RCC 7860 (cell line): ENCODE measurements at places on chromosomes 1 and 21.

GRCh38 chr1:156885314-156885713, 8.2 kb upstream of the PEAR1 start:
- DNase-seq = no peak

DNA sequence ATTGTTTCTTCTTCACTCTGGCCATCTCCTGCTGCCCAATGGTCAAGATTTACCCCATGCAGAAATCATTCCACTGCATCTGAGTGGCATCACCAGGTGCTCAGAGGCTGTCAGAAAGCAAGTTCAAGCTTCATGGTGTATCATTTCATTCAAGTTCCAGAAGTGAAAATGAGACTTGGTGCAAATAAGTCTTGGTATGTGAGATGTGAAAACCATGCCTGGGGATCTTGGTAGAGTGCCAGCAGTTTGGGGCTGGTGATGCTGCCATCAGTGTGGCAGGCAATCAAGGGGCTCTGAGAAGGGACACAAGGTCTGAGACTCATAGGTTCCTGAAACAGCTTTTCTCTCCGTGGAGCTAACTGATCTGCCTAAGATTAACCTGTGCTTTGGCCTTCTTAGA, 52.0 kb downstream of the CD2 start:
- no peak for DNase-seq

GRCh38 chr1:93670141-93670540, 11.5 kb downstream of the BCAR3 start:
- DNase-seq = peak; percentile 74

DNA sequence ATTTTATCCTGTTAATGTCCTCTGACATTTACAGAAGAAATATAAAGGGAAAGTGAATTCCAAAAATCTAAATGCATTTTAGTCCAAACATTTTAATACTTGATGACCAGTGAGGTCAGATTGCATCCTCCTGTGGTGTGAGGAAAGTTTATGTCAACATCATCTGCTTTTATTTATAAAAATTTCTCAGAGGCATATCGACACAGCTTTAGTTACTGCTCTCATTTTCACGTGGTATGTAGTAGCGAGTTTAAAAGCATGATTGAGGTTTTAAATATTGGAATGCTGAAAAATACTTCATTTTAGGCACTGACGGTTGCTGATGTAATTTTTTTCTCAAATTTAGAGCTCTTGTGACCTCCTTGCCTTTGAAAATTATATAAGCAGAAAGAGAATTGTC, 234.8 kb downstream of the HMCN1 start:
- no peak for DNase-seq

DNA sequence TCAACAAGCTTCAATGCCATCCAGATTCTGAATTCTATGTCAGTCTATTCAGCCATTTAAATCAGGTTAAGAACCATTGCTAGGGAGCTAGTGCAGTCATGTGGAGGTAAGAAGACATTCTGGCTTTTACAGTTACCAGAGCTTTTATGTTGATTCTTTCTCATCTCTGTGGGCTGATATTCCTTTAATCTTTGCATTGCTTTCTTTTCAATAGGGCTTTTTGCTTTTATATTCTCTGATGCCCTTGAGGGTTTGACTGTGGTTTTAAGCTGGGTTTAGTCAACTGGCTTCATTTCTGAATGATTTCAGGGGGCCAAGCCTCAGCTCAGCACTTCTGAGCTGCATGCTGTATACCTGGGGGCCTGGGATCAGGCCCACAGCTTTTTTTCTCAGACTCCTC, 51.0 kb upstream of the GORAB start:
- no peak for DNase-seq

- no peak for DNase-seq
These were observed 237.9 kb upstream of the PBX1 start for GRCh38 chr1:164320790-164321731.

DNA sequence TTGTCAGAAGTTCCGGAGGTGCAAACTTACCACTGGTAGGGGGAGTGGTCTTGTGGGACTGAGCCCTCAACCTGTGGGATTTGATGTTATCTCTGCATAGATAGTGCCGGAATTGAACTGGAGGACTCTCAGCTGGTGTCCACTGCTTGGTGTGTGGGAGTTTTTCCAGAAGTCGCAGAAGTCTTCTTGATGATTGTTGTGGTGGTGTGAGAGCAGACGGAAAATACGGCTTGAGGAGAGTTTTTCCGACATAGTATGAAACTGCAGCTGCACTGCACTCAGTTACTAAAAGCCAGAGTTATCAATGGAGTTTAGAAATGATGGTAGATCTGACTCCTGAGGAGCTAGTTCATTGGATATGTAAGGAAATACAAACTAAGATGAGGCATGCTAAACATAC, 14.9 kb downstream of the RGS5 start:
- DNase-seq = no peak

- no peak for DNase-seq
These were observed 38.4 kb downstream of the FYB2 start for GRCh38 chr1:56780826-56781225.

- DNase-seq = no peak
These were observed 262.0 kb upstream of the CXADR start for GRCh38 chr21:17250778-17251241.

- DNase-seq = no peak
These were observed 75.5 kb upstream of the DYNLT5 start for GRCh38 chr1:66676613-66677298.

- no peak for DNase-seq
These were observed 60.3 kb downstream of the LMX1A start for GRCh38 chr1:165296205-165296604.

GRCh38 chr1:15963363-15963967, 12.4 kb downstream of the ZBTB17 start:
- DNase-seq = no peak

- DNase-seq = peak; percentile 95
These were observed 98.1 kb downstream of the ADSS2 start for GRCh38 chr1:244353551-244354091.

DNA sequence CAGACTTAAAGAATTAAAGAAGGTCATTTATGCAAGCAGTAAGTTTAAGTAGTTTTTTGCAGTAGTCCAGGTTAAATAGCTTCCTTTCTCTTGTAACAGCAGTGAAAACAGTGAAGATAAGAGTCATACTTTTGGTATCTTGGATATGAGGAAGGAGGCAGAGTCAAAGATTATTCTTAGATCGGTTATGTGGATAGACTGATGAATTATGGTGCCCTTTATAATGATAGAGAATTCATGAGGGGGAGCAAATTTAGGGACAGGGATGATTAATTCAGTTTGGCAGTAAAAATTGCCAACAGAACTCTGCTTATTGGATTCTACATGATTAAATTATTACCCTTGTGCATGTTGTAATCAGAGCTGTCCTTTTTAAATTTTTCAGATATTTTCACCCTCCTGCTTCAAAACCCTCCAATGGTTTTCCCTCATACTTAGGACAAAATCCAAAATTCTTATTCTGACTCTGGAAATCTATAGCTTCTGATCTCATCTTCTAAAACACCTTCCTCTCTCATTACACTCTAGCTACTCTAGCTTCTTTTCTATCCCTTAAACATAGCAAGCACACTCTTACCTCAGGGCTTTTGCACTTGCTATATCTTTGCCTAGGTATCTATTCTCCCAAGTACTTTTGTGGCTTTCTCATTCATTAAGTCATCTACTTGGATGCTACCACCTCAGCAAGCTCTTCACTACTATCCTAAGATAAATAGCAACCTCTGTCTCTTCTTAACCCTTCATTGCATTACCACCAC, 79.8 kb downstream of the PKN2 start:
- peak; percentile 22 for DNase-seq

- no peak for DNase-seq
These were observed 55.3 kb upstream of the SAMD13 start for GRCh38 chr1:84246213-84246612.

- no peak for DNase-seq
These were observed 339 bp downstream of the PTGS2 start for GRCh38 chr1:186679924-186680244.

DNA sequence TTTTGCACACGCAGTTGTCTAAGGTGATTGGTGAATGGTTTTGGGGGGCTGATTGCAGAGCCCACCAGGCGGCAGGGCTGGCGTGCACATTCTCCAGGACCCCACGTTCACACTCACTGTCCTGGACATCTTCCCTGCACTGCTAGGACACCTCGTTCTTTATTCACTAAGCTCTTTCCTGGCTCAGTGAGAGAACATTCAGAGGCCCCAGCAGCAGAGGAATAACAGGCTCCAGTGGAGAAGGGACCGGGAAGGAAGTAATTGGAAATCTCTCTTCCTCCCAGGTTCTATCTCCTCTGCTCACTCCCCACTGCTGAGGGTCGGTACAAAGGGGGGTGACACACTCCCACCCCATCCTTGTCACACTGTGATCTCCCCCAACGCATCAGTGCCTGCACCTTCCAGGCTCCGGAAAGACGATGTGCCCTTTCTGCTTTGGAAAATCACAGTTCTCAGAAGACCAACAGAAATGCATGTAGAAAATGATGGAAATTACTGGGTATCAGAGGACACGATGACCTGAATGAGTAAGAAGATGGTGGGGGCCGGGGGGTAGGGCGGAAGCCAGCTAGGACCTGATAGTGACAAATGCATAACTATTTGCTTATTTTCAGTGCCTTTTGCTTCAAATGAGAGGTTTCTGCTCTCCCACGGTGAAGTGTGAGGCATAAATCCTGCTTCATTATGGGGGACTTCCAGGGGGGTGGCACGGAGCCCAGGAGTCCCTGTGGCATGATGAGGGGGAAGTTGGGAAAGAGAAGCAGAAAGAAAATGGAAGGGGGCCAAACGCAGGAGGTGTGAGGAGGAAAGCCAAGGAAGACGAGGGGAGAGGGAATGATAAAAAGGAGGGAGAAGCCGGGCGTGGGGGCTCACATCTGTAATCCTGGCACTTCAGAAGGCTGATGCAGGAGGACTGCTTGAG, 25.2 kb upstream of the KIF26B start:
- no peak for DNase-seq

DNA sequence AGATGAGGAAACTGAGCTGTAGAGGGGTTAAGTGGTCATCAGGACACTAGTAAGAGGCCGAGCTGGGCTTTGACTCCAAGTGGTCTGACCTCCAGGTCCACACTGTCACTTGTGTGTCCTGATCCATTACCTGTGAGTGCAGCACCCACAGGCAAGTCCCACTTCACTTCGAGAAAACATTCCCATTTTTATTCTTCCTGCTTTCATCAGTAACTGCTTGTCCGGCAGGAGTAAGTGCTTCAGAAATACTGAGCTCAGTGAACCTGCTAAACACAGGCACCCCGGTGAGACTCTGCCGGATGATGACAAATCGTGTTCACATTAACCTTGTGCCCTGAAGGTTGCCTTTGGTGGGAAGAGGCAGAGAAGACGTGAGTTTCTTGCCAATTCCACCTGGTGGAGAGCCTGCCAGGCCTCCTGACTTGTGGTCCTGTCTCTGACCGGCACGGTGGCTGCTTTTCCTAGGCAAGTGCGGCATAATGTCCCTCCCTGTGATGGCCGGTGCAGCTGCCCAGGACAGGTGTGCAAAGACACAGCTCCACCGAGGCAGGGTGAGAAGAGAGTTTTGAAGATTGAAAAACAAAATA, 29.4 kb downstream of the ZBTB18 start:
- peak; percentile 90 for DNase-seq

GRCh38 chr1:227265891-227266290, 52.4 kb downstream of the CDC42BPA start:
- DNase-seq = no peak

DNA sequence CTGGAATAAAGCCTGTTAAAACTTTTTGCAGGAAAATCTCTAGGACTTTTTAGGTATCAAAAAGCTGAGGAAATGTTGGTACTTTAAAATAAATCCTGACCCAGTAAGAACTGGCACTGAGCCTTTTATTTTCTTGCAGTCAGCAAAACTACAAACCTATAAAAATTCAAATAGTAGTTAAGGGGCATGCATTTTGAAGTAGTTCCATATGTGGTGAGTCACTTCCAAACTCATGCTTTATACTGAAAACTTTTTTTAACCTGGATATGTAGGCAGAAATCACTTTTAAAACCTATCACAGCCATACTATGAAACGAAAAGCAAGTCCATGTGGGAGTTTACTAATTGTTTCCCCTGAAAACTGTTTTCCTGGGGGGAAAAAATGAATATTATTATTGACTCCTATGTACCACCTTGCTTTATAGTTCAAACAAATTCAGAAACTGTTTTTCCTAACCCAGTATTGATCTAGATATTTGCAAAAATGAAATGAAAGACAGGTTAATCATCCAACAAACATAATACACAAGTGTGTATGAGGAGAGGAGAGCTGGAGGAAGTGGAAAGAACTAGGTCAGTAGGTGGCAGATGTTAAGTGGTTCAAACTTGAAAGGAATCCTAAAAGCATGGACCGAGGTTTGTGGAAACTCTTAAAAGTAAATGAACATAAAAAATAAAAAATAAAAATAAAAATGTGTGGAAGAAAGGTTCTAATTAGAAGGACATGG, 30.5 kb downstream of the NRIP1 start:
- no peak for DNase-seq

DNA sequence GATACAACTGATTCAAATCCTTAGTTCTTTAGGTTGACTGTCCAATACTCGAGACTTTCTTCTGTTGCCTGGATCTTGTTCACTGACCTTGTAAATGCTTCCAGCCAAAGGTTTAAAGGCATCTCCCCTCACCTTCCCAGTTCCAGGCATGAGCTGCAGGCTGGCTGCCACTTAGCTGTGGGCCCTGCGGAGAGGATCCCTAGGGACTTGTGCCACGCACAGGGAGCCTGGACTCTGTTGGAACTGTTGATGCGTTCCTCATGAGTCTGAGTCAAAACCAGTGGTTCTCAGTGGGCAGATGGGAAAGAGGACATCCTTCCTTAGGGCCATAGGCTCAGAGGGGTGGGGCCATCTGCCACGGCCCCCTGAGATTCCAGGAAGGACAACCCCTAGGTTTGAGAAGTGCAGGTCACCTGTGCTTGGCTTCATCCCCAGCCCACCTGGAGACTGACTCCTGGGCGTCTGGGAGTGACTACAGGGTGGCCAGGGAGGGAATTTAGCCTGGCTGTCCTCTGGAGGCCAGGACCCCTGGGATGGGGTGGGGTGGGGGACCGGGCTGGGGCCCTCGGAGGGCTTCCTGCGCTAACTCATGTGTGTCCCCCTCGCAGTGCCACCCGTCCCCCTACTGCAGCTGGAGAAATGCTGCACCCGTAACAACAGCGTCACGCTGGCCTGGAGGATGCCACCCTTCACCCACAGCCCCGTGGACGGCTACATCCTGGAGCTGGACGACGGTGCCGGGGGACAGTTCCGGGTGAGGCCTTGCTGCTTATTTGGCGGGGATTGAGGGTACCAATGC, 37.6 kb upstream of the GNPAT start:
- DNase-seq = no peak

GRCh38 chr1:121522061-121522759, 337.4 kb downstream of the SRGAP2C start:
- DNase-seq = no peak

DNA sequence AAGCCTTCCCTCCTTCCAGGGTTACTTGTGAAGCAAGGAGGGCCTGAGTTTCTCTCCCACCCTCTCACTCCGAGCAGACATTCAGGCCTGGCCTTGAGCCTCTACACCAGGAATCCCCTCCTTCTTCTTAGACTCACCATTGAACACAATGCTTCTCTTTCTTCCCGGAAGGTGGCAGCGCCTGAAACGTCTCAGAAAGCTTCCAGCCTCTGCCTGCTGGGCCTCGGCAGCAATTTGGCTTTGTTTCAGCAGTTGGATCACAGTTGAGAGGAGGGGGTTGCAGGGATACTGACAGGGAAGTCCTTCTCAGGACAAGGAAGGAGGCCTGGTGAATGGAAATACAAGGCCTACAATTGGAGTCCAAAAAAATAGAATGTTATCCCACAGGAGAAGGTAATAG, 6.3 kb downstream of the CLDN8 start:
- no peak for DNase-seq

GRCh38 chr1:66245691-66246090, 288.3 kb upstream of the SGIP1 start:
- DNase-seq = no peak
